ENCODE measurements at places on chromosomes 7 and 10. TPM values are rescaled to one million over a fixed set of nuclear protein-coding genes. Genes with fewer than 3 reads are reported as not detected.

DNA sequence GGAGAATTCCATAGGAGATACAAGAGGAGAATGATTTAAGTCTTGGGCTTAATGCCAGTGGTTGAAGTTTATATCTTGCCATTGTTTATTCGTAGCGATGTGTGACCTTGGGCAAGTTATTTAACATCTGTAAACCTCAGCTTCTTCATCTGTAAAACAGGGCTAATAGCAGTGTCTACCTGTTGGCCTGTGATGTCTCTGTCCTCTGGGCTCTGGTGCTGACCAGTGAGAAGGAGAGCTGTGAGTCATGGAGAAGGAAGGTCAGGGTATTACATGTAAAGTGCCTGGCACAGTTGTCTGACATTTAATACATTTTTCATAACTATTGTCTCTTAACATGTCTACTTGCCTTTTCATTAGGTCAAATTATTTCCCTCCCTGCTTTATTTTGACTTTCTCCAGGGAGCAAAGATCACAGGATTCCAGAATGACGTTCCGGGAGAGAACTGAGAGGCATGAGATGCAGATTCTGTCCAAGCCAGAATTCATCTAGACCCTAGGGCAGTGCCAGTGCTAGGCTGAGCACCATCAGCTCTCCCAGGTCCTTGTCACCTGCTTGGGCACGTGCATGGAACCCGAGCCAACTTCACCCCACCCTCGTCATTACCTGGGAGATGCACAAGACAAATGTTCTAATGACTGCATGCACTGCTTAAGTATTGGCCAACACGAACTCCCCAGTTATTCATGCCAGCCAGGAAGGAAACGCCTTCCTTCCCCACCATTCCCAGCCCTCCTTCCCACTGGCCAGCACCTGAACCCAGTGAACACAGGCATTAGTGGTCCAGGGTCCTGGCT, 187.9 kb downstream of the DPY19L1 start:
- no peak overlapping the region for H3K27ac ChIP-seq
- H3K27me3 ChIP-seq, result no peaks in the 10 kb centered on the region
- no peak for DNase-seq

DNA sequence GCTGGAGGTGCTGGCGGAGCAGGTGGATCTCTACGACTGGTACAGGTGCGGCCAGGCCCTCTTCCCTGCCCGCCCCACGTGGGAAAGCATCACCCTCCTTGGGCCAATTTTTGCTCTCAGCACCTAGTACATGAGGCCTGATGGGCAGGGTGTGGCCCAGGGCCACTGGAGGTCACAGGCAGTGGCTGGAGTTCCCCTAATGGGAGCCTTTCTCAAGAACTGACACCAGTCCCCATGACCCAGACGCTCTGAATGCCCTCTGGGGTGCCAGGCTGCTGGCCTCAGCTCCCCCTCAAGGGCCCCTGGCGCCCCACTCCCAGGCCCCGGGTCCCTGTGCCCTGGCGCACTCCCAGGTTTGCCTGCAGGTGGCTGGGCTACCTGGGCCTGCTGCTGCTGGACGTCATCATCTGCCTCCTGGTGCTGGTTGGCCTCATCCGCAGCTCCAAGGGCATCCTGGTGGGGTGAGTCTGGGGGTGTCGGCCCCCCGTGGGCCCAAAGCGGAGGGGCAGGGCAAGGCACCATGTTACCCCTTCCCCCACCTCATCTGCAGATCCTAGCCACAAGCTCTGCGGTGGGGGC, 15.9 kb downstream of the TTYH3 start:
- DNase-seq, result no peak
- H3K36me3 ChIP-seq, result no peaks in the 10 kb centered on the region
- no peaks in the 10 kb centered on the region for H3K4me1 ChIP-seq
- H3K27ac ChIP-seq, result no peak overlapping the region
- no peak overlapping the region for H3K4me3 ChIP-seq
- H3K27me3 ChIP-seq, result no peaks in the 10 kb centered on the region

DNA sequence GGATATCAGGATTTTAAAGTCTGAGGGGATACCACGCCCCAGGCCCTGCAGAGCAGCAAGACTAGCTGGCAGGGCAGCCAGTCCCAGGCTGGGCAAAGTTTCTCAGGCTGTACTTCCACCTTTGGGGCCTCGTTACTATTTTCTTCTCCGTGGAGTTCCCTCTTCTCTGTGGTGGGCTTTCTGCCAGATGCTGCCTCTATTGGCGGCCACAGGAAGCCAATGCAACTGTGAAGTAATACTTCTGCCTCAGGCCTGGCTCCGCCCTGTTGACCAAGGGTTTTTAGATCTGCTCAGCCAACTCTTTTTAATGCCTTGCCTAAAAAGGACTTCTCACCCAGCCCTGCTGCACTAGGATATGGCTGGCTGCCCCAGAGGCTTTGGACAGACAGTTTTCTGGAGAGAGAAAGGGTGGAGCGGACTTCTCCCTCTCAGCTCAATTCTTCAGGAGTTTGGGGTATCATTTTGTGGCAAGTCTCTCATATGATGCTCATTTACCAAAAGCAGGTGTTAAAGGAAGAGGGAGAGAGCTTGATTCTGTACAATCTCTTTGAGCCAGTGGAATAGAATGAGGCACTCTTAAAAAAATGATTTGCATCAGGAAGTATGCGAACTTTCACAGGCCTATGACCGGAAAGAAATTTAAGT, 67.4 kb downstream of the HHEX start:
- H3K4me3 ChIP-seq, result no peak overlapping the region
- H3K27me3 ChIP-seq, result no peaks in the 10 kb centered on the region
- peak; percentile 79 for DNase-seq
- H3K4me1 ChIP-seq, result no peaks in the 10 kb centered on the region

GRCh38 chr7:37713613-37714012, 30.0 kb downstream of the GPR141 start:
- H3K27ac ChIP-seq, result no peak overlapping the region
- DNase-seq, result no peak
- no peak overlapping the region for H3K4me3 ChIP-seq

DNA sequence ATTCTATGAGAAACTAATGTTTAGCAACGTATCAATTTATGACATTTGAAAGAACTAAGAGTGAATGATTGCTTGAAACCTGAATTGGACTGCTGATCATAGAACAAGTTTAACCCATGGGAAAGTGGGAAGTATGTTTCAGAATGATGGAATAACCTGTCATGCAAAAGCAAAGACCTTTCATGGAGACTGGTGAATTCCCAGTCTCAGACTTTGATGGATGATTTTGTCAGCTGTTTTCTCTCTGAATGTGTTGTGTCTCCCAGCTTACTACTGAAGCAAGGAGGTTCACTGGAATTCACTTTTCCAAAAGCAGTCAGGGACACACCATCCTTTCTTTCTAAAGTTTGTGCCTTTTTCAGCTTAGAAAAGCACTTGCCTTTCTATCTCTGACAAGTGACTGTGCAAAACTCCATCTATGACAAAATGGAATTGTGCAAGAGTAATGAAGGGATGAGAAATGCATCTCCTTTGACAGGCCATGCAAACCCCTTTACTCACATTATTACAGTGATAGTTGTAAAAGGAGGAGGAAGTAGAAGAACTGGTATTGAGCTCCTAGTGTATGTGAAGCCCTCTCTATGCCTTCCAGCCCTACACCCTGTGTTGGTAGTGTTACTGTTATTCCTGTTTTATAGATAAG, 176.1 kb downstream of the PRKG1 start:
- no peak for DNase-seq
- no peaks in the 10 kb centered on the region for H3K4me1 ChIP-seq
- no peaks in the 10 kb centered on the region for H3K27me3 ChIP-seq
- H3K27ac ChIP-seq, result no peak overlapping the region
- H3K36me3 ChIP-seq, result no peaks in the 10 kb centered on the region

DNA sequence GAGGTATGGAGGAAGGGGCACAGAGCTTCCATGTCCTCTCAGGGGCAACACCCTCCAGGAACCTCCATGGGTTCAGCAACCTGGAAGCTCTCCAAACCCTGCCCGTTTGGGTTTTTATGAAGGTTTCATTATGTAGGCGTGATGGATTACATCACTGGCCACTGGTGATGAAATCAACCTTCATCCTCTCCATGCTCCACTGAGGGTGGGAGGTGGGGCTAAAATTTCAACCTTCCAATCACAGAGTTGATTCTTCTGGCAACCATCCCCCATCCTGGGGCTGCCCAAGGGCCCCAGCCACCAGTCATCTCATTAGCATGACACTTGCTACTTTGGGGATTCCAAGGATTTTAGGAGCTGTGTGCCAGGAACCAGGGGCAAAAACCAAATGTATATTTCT, 90.1 kb downstream of the TEX36 start:
- no peak overlapping the region for H3K4me3 ChIP-seq

DNA sequence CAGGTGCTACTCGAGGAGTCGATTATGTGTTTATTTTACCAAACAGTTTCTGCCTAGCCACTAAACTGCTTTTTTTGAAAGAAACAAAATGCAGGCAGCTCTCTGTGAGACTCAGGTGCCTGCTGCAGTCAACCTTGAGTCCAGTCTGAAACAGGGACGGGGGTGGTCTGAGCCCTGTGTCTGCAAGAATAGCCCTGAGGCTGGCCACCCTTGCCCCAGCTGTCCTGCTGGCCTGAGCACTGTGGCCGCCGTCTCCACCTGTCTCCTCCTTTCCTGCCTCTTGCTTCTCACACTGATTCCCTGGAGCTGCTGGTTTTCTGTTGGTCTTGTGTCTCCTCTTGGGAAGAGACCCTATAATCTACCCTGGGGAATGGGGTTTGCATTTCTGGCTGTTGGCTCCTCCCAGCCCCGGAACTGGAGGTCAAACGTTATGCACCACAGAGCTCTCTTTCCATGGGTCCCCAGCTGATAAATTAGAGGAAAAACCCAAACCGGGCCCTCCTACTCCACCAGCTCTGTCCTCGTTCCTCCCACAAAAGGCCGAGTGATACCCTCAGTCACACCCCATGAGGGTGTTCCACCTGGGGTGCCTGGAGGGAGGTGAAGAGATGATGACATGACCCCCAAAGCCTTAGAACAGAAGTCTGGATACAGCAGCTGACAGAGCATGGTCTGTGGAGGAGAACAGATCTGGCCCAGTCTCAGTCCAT, 15.0 kb upstream of the SLC18A3 start:
- no peak overlapping the region for H3K27ac ChIP-seq
- H3K4me3 ChIP-seq, result no peak overlapping the region
- H3K27me3 ChIP-seq, result no peaks in the 10 kb centered on the region
- no peaks in the 10 kb centered on the region for H3K4me1 ChIP-seq

DNA sequence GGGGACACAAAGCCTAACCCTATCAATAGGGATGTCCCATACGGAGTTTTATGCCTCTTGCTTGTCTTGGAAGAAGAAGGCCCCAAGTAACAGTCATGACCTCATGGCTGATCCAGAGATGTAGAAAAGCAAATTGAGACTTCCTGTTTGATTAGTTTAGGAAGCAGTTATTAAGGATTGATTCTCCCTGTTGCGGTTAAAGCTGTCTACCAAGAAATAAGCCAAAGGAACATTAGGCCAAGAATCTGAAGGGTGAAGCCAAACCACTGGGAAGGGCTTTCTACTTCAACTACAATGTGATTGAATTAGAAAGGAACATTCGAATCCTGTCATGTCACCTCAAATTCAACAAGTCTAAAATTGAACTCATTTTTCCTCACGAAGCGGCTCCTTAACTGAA, 60.5 kb upstream of the AGBL3 start:
- H3K4me1 ChIP-seq, result peaks cover 5% of the 10 kb centered on the region
- no peak for DNase-seq
- no peak overlapping the region for H3K27ac ChIP-seq
- H3K36me3 ChIP-seq, result peaks cover 5% of the 10 kb centered on the region

- H3K4me1 ChIP-seq, result no peaks in the 10 kb centered on the region
- no peak overlapping the region for H3K4me3 ChIP-seq
- H3K36me3 ChIP-seq, result no peaks in the 10 kb centered on the region
- DNase-seq, result no peak
- no peak overlapping the region for H3K27ac ChIP-seq
Measured at GRCh38 chr10:88791924-88792323, 10.6 kb upstream of the LIPM start.

GRCh38 chr7:66634816-66635215, 6.1 kb downstream of the KCTD7 start:
- DNase-seq, result no peak
- no peak overlapping the region for H3K27ac ChIP-seq
- H3K4me3 ChIP-seq, result no peak overlapping the region
- H3K4me1 ChIP-seq, result no peaks in the 10 kb centered on the region

DNA sequence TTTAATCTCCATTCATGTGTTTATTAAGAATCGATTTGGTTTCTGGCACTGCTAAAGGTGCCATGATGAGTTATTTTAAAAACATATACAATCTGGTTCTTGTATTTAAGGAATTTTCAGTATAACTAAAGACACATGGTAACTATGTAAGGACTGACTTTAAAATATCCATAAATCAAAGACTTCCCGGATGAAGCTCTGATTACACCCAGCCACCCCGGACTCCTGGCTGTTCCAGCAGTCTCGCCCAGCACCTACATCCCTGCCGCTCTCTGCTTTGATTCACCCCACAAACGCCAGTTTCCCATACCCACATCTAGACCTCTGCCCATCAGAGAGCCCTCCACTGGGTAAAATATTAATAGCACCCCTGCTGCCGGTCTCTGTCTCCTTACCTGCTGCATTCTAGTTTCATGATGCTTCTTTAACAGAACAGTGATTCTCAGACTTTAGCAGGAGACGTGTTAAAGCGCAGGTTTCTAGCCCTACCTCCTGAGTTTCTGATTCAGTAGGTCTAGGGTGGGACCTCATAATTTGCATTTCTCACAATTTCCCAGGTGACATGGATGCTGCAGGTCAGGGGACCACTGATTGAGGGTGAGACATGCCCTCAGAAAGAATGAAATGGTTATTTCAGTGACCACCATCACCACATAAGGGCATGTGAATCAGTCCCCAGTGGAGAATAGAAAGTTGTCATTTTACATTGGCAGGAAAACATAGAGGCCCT, 185.7 kb downstream of the KIAA1217 start:
- H3K36me3 ChIP-seq, result no peaks in the 10 kb centered on the region
- no peak overlapping the region for H3K4me3 ChIP-seq

DNA sequence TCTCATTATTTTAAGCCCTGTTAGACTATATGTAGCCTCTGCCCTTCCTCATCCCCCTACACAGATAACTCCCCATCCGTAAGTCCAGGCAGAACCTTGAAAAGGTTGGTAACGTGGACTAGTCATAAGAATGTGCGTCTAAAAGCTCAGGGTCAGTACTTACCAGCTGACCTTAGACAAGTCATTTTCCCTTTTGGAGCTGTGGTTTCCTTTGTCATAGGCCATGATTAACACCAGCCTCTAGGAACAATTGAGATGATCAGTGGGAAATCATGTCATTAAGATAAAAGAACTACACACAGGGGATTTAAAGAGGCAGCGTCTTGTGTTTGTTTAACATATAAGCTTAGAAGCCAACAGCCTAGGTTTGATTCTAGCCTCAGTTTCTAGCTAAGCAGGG, 6.9 kb upstream of the UNC5B start:
- peaks cover 3% of the 10 kb centered on the region for H3K27me3 ChIP-seq
- no peaks in the 10 kb centered on the region for H3K4me1 ChIP-seq
- no peak overlapping the region for H3K27ac ChIP-seq

GRCh38 chr7:158121441-158122045, 466.1 kb downstream of the PTPRN2 start:
- no peaks in the 10 kb centered on the region for H3K27me3 ChIP-seq
- H3K36me3 ChIP-seq, result no peaks in the 10 kb centered on the region

GRCh38 chr10:62735464-62736167, 68.9 kb upstream of the ADO start:
- no peaks in the 10 kb centered on the region for H3K36me3 ChIP-seq
- H3K27ac ChIP-seq, result no peak overlapping the region
- DNase-seq, result no peak
- no peaks in the 10 kb centered on the region for H3K27me3 ChIP-seq
- no peak overlapping the region for H3K4me3 ChIP-seq

The NPTX2 gene
- total RNA-seq, result 0.42 TPM

The SEMA3A gene
- total RNA-seq, result 0.26 TPM

The SFRP4 gene
- 0.37 TPM for total RNA-seq

The SMKR1 gene
- not detected for total RNA-seq

The GOLGA7B gene
- total RNA-seq, result 0.17 TPM

The MEOX2 gene
- not detected for total RNA-seq

The CHN2 gene
- 22.4 TPM for total RNA-seq

The FOXI2 gene
- not detected for total RNA-seq

The VAX1 gene
- not detected for total RNA-seq

The ADRA2A gene
- total RNA-seq, result 0.22 TPM

The TRIM74 gene
- 0.35 TPM for total RNA-seq

The CH25H gene
- 0.54 TPM for total RNA-seq
